ENCODE measurements at places on chromosomes 12 and 14.

GRCh38 chr12:3313675-3314663 is 177.0 kb upstream of the PRMT8 start:
- DNase-seq, result no peak

- DNase-seq, result no peak
Measured at GRCh38 chr12:57896115-57896433, 45.3 kb upstream of the ATP23 start.

DNA sequence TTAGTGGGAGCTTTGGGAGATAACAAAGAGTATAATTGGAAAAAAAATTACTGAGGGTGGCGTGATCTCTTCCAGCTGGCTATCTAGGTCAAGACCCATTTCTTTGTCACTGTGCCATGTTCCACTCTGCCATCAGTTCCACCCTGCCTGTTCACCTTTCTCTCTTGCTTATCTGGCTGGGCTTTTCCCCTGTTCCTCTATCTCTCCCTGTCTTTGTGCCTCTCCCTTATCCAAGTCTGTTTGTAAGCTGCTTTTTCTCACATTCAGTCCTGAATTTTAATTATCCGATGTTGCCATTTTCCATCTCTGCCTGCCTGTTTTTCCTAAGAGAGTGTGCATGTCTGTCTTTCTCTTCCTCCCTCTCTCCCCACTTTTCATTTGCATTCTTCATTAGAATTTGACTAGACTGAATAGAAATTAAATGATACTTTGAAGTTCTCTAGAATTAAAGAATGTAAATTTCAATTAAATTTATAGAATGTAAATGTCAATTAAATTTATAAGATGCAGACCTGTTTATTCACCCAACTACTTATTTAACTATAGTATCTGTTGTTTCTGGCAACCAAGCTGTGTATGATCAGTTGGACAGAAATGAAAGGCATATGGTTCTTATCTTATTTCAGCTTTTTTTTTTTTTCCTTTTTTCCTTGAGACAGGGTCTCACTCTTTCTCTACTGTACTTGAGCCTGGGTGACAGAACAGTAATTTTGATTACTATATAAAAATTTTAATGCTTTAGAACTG is 40.9 kb upstream of the A2ML1 start:
- no peak for DNase-seq

GRCh38 chr12:66755727-66756395 is 77.0 kb upstream of the GRIP1 start:
- DNase-seq, result no peak

DNA sequence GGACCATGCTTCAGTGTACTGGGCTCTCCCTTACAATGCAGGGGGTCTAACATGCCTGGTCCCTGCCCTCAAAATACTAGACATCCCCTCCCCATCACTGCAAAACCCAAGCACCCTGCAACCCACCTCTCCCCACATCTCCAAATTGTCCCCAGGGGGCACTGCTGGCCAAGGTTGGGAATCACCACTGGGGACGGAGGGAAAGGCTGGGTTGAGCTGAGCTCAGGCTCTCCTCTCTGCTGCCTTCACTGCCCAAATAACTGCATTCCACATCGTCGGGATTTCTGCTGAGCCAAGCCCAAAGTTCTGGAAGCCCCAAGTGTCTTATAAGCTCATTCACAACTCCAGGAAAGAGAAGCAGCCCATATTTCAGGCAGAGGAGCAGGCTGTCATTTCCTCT is 69.6 kb downstream of the NT5DC3 start:
- no peak for DNase-seq

GRCh38 chr14:89805501-89805900 is 149.0 kb downstream of the EFCAB11 start:
- DNase-seq, result no peak

DNA sequence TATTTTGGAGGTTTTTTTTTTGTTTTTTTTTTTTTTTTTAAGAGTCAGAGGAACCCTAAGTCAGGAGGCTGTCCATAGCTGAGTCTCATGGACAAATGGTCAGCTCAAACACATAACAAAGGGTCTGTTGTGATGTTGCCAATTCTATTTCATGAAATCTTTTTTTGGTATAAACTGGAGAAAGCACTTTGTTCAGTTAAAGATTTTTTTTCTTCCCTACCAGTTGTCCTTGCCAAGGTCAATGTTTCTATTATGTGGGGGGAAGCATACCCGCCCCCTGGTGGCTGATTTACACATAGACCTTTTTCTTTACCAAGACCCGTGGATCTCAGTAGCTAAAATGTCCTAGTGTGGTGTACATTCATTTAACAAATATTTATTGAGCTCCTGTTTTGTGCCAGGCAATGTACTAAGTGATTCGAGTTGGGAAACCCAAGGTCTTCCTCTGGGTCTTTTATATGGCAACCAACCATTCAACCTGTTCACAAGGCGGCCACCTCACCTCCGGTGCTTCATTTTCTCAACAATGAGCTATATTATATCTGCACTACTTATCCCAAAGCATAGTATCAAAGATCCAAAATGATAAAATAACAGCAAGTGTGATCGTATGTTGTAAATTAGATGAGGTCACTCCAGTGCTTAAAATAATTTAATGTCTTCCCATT is 214.5 kb downstream of the PAH start:
- DNase-seq, result no peak

- no peak for DNase-seq
Measured at GRCh38 chr12:105977236-105977635, 161.5 kb downstream of the NUAK1 start.

DNA sequence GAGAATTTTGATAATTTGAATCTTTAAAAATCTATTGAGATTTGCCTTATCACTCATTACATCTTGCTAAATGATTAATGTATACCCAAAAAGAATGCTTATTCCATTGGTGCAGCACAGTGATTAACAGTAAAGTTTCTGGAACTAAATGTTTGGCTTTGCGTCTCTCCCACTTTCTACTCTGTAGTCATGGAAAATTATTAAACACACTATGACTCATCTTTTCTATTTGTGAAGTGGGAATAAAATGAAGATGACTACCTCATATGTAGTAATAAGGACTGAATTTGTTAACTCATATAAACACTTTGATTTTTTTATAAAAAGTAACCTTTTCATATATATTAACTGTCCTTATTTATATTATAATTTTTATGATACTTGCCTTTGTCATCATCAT is 118.1 kb downstream of the RERGL start:
- DNase-seq, result no peak

DNA sequence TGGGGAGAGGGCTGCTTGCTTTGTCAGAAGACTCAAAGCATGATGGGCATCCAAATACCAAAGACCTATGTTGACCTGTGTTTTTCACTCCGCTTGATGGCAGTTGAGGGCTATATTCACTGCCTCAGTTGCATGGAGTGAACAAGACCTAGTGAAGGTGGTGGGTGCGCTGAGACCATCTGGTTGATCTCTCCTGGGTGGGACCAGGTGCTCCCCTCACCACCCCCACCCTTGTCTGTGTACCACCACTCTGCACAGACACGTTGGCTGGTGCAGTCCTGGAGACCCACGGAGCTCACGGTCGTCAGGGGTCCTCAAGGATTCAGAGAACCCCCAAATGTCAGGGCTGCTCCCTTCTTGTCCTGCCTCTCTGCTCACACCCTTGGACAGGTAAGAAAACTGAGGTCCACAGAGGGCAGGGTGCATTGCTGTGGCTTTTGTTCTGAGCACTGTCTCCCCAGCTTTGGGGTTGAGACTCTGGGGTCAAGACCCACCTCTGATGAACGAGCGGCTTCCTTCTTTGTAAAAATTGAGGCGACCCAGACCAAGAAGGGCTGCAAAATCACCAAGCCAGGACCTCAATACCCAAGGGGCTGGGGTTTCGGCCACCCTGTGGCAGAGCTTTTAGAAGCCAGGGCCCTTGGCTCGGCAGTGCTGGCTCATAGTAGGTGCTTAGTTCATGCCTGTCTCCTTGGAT is 166.3 kb upstream of the RTL1 start:
- DNase-seq, result no peak

DNA sequence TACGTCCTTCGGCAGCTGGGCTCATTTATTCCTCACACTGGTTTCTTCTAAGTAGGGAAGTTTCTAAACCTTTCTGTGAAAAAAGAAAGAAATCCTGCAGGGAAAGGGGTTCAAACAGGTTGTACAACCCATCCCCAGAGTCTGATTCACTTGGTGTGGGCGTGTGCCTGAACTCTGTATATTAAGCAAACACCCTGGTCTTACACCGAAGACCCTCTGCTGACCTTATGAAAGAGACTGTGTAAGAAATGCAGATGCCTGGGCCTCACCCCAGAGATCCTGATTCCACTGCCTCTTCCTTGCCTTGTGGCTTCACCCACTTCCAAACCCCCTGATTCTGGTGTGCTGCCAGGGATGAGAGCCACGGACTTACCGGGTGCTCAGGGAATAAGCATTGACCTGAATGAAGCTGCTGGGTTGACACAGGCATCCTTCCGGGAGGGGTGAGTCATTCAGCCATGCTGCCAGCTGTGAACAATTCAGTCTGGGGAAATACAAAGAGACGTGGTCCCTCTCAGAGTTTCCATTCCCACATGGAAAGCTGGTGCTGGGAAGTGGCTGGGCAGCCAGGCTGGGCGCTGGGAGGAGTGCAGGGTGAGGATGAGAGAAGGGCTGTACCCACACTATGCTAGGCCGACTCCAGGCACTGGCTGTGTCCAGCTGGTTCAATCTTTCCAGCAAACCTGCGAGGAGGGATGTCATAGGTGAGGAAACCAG is 26.5 kb upstream of the ACTN1 start:
- no peak for DNase-seq

GRCh38 chr12:100826323-100826722 is 31.7 kb downstream of the ANO4 start:
- no peak for DNase-seq
